ENCODE measurements at places on chromosomes 11 and 22.

DNA sequence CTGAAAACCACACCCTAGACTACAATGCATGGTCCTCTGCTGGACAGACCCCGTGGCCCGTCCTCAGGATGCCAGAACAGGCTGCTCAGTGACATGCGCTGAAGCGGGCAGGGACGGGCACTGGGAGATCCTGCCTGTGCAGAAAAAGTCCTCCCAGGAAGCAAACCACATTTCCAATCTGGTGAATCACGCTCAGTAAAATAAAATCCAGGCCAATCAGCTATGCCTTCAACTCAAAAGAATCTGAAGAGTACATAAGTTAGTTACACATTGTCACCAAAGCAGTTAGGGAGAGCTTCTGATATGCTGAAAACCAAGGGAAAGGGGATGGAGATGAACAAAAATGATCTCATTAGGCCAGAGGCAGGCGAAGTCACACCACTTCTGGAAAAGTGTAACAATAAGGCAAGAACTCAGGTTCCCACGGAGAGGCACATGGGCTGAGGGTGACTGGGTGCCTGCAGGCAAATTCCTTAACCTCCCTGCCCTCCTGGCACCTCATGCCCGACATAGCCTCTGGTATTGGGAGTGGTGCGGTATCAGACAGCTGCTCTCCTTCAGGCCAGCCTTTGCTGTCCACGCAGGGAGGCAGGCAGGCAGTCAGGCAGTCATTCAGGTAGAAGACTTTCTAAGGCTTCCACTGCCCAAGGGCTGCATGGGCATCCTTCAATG is 66.4 kb downstream of the APOL5 start:
- DNase-seq: no peak

DNA sequence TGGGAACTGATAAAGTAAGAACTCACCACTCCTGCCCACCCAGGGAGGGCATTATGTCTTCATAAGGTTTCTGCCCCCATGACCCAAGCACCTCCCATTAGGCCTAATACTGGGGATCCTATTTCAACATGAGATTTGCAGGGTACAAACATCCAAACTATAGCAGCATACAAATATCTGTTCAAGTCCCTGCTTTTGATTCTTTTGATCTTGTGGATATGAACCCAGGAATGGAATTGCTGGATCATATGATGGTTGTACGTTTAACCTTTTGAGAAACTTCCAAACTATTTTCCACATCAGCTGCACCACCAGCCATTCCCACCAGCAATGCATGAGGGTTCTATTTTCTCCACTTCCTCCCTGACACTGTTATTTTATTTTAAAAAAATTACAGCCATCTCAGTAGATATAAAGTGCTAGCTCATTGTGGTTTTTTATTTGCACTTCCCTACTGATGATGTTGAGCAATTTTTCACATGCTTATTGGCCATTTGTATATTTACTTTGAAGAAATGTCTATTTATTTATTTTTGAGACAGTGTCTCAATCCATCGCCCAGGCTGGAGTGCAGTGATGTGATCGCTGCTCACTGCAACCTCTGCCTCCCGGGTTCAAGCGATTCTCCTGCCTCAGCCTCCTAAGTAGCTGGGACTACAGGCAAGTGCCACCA is 7.1 kb upstream of the ATG16L2 start:
- no peak for DNase-seq

DNA sequence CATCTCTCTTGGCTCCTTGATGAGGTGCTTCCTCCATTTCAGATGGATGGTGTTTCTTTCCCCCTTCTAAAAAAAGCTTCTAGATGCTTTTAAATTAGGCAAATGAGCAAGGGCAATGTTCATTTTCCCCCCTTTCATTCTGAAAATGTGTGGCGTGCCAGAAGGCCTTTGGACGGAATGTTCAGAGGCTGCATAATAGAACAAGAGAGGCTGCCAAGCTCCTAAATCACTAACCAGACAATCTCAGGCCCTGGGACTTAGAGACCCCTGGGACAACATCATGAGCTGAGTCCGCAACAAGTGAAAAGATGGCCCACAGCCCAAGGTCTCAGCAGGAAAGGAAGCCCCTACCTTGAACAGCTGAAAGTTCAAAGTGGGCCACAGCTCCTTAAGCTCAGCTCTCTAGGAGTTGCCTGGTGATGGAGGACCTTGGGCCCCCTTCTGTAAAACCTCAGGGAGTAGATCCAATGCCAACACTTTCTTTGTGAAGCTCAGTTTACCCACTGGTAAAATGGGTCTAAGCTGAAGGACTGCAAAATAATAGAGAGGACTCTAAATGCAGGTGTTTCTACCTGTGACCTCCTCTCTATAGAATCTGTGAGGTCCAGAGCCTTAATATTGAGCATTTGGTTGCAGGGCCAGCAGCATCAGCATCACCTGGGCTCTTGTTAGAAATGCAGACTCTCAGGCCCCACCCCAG is 144.0 kb downstream of the FBXO7 start:
- no peak for DNase-seq

DNA sequence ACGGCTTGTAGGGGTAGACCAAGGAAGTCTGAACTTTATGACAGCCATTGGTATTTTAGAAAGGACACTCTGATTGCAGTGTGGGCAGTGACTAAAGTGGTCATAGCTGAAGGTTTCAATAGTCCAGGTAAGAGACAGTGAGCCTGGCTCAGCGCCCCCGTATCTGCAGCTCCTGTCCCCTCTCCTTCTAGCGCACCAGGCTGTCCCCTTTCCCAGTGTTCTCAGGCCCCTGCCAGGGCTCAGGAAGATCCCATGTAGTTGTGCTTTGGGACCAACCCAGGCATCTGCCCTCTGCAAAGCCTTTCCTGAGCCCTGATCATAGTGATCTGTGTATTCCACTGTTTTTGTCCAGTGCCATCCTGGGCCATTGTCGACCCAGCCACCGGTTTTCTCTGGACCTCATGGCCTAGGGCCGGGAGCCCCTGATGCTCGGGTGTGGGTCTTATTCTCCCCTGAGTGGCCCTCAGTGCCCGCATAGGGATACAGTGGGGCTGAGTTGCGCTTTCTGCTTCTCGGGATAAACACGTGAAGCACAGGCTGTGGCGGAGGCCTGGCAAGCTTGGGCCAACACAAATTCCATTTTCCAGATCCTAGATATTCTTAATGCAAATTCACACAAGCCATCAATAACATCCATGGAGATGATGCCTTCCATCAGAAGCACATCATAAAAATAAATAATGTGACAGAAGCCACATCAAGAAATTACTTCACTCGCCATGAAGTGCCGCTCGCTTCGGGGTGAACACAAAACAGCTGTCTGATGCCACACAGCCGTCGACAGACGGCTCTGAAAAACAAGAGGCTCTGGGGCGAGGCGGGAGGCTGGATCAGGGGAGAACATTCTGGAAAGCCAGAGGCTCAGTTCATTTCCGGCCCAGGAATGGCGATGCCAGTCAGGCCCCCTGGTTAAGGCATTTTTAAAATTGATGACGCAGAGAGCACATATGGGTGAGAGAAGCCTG is 805.0 kb downstream of the TBC1D22A start:
- no peak for DNase-seq

DNA sequence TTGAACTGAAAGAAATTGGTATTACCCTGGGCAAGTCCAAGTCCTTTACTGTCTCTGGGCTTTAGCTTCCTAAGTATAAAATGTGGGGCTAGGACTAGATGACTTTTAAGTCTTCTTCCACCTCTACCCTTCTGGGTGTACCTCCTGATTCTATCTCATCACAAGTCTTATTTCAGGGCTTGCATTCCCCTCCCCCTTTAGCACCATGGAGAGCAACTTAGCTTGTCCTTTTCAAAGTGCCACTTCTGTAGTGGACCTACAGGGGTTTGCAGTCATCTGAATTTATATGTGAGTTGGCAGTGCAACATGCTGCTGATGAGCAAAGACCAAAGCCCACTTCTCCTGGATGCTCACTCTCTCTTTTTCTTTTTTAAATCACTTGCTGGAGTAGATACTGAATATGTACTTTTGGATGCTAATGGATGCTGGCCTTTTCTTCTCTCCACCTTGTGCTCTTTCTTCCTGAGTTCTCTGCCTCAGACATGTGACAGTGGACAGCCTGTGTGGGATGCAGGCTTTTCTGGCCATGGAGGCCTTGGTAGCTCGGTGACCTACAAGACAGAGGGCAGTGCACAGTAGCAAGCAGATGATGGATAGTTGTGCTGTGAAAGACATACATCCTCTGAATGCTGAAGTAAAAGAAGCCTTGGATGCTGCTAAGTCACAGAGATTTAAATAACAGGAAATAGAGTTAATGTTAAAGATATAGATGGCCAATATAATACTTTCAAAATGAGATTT is 185.0 kb downstream of the NELL1 start:
- no peak for DNase-seq

DNA sequence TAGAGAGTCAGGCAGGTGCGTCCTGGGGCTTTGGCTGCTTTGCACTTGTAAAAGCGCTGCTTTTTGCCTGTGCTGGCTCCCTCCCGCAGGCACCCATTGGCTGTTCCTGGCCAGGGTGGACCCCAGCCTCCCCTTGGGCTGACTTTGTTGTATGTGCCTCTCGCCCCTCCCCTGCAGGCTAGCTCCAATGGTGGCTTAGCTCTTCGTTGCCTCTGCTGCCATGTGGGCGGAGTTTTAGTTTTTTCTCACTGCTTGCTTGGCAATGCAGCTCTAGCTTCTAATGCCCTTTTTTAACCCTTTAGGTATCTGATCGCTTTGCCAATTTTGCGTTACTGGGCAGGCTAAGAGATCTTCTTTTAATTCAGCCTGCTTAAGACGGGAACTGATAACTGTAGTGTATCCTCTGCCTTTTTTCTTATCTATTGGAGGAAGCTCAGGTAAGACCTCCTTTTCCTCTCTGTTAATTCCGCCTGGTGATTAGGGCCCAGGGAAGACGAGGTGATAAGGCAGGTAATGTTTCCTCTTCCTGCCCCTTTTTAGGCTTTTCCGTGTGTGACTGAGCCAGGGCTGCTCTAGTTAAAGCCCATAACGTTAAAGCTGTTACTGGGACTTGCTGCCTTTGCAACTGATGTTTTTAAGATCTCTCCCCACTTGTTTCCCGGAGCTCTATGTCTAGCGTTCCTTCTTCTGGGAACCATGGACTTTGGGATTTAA is 11.7 kb upstream of the GLYATL1 start:
- DNase-seq: no peak

- no peak for DNase-seq
Observed at GRCh38 chr11:89667001-89667400, 43.1 kb upstream of the TRIM77 start.

DNA sequence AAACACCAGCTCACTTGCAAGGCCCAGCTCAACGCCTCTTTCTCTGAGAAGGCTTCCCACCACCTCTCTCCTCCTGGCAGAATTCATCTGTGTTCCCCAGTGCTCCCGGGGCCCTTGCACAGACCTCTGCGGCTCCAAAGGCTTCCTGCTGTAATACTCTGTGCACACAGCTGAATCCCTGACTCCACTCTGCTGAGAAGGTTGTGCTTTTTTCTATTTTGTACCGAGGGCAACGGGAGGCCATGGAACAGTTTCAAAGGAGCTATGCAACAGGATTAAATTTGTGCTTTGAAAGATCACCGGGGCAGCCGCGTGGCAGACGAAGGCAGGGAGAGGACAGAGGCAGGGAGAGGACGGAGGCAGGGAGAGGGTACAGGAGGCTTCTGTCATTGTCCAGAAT is 49.2 kb upstream of the SYT7 start:
- DNase-seq: no peak

DNA sequence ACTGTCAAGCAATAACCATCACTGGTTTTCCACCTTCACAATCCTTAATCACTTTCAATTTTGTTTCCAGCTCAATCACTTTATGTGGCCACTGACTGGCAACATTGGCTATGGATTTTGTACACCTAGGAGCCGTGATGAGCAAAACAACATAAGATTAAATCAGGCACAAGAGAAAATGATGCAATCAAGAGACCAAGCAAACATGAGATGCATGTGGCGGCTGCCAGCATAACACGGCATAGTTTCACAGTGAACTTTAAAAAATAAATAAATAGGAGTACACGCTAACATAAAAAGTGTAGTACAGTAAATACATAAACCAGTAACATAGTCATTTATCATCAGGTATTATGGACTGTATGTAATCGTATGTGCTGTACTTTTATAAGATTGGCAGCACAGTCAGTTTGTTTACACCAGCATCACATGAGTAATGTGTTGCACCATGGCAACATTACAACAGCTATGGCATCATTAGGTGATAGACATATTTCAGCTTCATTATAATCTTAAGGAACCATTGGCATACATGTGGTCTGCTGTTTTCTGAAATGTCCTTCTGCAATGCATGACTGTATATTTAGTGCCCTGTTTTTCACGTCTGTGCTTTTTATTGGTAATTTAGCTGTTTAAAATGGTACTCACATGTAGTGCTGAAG is 83.3 kb upstream of the PRDM11 start:
- DNase-seq: no peak

- no peak for DNase-seq
Observed at GRCh38 chr11:112769170-112769569, 192.1 kb upstream of the NCAM1 start.

GRCh38 chr11:33941637-33942160 is 49.8 kb upstream of the LMO2 start:
- peak; percentile 52 for DNase-seq

DNA sequence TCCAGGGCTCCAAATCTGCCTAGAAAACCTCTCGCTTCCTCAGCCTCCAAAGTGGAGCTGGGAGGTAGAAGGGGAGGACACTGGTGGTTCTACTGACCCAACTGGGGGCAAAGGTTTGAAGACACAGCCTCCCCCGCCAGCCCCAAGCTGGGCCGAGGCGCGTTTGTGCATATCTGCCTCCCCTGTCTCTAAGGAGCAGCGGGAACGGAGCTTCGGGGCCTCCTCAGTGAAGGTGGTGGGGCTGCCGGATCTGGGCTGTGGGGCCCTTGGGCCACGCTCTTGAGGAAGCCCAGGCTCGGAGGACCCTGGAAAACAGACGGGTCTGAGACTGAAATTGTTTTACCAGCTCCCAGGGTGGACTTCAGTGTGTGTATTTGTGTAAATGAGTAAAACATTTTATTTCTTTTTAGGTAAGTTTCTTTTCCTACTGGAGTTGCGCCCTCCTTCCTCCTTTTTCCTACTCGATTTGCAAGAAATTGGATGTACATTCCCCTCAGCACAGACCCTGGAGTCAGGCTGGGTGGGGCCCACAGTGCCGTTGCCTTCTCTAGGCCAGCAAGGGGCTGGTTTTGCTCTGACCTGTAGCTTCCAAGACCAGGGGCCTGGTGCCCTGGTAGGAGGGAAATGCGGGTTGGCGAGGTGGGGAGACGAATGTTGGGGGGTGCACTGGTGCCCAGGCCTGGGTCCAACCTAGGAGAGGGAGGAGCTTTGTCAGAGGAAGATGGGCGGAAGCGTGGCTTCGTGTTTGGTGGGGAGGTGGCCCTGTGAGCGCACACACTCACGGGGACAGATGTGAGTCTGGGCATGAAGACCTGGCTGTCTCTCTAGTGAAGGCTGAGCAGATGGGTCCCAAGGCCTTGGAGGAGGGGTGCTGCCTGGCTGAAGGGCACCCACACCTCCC is 50.6 kb downstream of the ST14 start:
- DNase-seq: no peak

All from GM10248 (cell line).